ENCODE measurements at places on chromosomes 2 and 18.

DNA sequence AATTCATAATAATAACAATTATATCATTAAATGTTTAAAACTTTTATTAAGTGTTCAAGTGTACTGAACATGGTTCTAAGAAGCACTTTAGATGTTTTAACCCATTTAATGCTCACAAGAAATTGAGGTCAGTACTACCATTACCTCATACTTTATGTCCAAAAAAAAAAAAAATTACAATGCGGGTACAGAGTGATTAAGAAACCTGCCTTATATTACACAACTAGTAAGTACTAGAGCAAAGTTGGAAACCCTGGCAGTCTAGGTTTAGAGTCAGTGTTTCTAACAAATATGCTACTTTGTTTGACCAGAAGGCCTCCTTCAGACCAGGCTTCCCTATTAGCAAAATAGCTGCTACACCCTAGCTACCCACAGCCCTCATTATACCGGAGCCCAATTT, 28.5 kb downstream of the PLEKHM3 start:
- DNase-seq, result no peak

- peak; percentile 30 for DNase-seq
These were observed 219.4 kb upstream of the SIX3 start for GRCh38 chr2:44722026-44722625.

GRCh38 chr2:18998491-18998890, 359.9 kb downstream of the OSR1 start:
- DNase-seq, result peak; percentile 25

- peak; percentile 69 for DNase-seq
These were observed 66.2 kb downstream of the CYP26B1 start for GRCh38 chr2:72081451-72081850.

- DNase-seq, result no peak
These were observed 1.1 kb downstream of the DSC3 start for GRCh38 chr18:31041271-31042083.

DNA sequence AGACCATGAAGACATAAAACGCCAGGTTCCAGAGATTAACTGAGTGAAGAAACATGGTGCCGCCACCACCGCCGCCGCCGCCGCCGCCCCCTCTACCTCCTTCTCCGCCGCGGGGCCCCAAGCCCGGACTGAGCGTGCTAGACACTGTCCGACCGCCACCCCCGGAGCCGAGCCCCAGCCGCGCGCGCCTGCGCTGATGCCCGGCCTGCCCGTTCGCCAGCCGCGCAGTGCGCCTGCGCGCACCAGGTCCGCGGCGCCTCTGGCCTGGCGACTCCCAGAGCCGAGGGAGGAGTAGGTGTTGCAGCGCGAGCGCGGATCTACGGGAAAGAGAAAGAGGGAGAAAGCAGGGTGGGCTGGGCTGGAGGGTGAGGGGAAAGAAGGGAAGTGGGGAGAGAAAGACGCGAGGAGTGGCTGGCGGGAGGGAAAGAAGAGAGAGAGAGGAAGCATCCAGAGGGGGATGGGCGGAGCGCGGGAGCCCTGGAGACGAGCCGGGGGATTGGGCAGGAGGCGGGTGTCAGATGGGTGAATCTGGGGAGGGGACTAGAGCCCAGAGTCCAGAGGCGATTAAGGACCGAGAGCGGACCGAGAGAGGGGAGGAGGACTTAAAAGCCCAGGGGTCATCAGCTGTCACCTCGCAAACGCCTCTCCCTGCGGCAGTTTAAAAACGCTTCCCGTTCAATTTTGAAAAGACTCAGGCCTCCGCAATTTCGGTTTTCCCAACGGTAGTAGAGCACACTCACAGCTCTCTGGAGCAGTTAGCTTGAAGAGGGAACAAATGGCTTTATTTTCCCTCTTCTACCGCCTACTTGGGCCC, at the start of gene PGAP1:
PGAP1 (minus strand) TSS at position 146 of the 814 bp plus-strand sequence; CDS start at position 55, 91 bp downstream.
- DNase-seq, result peak; percentile 90

- DNase-seq, result no peak
These were observed 930 bp downstream of the IL1B start for GRCh38 chr2:112835536-112836162.

GRCh38 chr2:74845217-74845751, 11.4 kb downstream of the HK2 start:
- peak; percentile 91 for DNase-seq

DNA sequence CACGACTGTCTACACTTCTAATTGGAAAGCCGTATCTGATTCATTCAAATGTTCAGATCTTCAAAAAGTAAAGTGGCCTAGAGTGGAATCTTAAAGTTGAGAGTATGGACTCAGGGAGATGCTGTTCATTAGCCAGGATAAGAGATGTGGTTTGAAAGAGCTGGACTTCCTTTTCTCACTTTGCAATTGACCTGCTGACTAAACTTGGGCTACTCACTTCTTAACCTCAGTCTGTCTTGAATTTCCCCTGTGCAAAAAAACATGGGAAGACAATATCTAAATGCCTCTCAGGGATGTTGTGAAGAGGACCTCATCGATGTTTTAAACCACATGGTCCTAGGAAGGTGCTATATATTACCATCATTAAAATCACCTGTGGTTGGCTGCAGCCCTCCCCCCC, 64.1 kb downstream of the BCL2 start:
- DNase-seq, result no peak

DNA sequence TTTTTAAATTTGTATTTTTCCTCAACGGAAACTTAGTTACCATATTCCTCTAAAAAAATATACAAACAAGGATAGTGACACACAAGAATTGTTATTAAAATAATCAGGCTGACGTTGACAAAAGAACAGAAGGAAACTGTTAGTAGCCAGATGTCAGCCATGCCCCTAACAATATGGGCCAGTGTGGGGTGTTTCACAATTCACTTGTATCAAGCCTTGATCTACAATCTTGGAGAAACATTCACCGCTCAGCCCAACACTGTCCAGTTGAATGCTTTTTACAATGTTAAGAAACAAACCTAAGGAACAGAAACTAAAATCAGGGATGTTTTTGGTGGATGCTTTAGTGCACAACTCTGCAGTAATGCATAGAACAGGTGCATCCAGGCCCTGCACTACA, 44.6 kb downstream of the TMEFF2 start:
- no peak for DNase-seq

GRCh38 chr2:134917360-134917865, 1.2 kb upstream of the CCNT2 start:
- DNase-seq, result peak; percentile 7

DNA sequence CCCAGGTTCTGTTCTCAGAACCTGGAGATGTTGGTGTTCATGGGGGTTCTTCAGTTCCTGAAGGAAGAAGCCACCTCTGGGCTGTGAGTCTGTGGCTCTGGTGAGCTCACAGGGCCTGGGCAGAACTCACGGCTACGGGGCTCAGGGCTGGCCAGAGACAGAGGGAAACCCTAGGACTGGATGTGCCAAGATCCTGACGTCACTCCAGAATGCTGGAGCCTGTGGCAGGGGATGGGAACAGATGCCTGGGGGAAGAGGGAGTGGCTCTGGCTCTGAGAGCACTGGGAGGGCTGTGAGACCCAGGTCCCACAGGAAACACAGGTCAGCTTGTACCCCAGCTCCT, at the start of gene OTOF:
OTOF (minus strand) TSS at position 214 of the 343 bp plus-strand sequence.
- DNase-seq, result peak; percentile 66

GRCh38 chr2:42788478-42788793, 3.9 kb downstream of the HAAO start:
- DNase-seq, result no peak

DNA sequence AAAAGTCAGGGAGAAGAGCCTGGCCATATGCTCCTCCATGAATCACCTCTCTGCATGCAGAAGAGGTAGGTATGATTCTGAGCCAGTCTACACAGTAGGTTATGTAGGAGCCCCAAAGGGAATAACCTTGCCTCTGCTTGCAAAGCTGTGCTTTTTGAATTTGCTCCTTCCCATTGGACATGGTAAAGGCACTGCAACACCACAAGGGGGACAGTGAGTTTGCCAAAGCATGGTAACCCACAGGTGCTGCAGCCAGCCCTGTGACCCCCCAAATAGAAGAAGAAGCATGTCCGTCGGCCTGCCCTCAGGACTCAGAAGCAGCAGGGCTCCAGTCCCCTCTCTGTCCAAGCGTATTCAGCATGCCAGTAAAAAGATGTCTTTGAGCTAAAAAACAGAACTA, 51.0 kb upstream of the BCL2L11 start:
- DNase-seq, result no peak

GRCh38 chr2:85247610-85248009, 80.2 kb downstream of the TGOLN2 start:
- DNase-seq, result no peak

GRCh38 chr2:155965415-155966063, 367.0 kb downstream of the NR4A2 start:
- peak; percentile 21 for DNase-seq

DNA sequence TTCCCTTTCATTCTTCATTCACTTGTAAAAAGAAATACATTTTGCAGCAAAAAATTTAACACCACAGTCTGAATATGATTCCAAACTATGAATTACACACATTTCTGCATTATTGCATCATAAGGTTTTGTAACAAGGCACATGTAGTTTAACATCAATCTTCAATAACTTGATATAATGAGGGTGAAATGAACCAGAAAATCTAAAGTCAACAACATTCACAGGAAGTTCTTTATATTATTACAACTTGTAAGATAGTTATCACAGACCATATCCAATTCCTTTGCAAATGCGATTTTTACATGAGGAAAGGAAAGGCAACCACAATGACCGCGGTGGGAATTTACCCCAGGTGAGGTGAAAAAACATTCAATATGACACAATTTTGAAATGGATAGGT, 213.3 kb downstream of the NAPG start:
- DNase-seq, result peak; percentile 38

DNA sequence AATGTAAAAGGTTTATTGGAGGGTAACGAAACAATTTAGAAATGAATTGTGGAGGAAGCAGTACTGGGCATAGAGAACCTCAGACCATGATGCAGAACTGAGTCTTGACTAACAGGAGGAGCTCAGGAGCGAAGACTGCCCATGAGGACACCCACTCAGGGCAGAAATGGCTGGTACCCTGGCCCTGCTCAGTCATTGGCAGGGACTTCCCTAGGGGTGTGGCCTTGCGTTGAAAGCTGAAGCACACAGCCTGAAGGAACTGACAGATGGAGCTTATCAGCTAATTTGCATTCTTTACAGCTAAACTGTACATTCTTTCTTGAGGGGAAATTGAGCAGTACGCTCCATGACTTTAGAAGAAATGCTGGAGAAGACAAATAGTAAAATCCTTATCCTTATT, 57.1 kb downstream of the PDK1 start:
- DNase-seq, result peak; percentile 41

DNA sequence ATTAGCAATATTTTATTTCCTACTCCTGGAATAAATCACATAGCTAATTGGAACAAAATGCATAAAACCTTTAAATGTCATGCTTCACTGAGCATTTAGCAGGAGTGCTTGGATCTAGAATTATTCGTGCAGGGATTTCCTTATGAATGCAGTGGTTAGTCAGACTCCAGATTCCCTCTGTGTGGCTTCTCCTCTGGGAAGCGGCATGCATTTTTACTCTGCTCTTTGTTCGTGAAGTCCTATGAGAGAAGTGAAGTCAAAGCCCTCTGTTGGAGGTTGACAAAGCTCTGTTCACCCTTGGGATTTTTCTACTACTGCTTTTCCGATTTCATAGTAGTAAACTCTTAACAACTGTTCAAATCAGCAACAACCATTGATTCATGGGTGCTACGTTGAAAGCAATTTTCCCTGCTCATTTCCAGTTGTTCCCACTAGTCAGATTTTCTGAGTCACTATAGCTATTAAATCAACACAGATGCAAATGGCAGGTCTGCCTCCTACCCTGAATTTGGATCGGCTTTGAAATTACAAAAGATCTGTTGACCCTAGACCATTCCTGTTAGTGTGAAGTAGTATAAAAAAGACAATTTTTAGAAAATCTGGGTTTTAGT, 461.7 kb downstream of the STK39 start:
- no peak for DNase-seq

- no peak for DNase-seq
These were observed 93.4 kb upstream of the TGIF1 start for GRCh38 chr18:3356614-3357013.

- DNase-seq, result no peak
These were observed 39.1 kb downstream of the MRPL35 start for GRCh38 chr2:86238354-86238753.

- DNase-seq, result no peak
These were observed 668.9 kb upstream of the CHAC2 start for GRCh38 chr2:53098696-53099078.
